Activated CD4-positive, alpha-beta T cell treated with anti-CD3 and anti-CD28 coated beads for 36 hours (primary cell): ENCODE measurements at places on chromosomes 7 and 10. TPM values are rescaled to one million over a fixed set of nuclear protein-coding genes. Genes with fewer than 3 reads are reported as not detected.
A peak's percentile ranks its signal among the peaks of the same experiment; 100 is the strongest.

- peak within 1 kb of the TSS; percentile 30 for H3K4me3 ChIP-seq
- H3K27me3 ChIP-seq = peaks cover 78% of the 10 kb centered on the region
- H3K27ac ChIP-seq = no peak within 1 kb of the TSS
- H3K36me3 ChIP-seq = no peaks in the 10 kb centered on the region
- peaks cover 26% of the 10 kb centered on the region for H3K4me1 ChIP-seq
These were observed at the start of gene HOXA2 for GRCh38 chr7:27102581-27103442. HOXA2 (minus strand) TSS chr7:27102683; CDS start chr7:27102500, 183 bp downstream.

DNA sequence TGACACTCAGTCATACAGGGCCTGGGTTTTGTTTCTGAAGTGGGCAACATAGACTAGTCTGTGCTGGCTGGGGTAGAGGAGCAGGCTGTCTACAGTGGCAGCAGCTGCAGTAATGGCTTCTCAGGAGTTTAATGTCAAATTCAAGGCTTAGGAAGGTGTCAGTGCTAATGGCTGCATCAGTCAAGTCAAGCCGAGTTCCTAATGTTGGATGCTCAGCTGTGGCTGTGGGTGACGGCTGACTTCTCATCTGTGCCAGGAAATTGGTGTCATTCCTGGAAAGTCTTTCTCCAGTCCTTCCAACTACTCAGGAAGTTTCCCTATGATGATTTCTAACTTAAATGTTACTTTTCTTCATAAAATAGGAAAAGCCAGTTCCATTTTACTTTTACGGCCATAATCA lies 468.1 kb upstream of the IGFBP3 start:
- H3K27me3 ChIP-seq = no peaks in the 10 kb centered on the region
- no peak overlapping the region for H3K4me3 ChIP-seq
- H3K27ac ChIP-seq = no peak overlapping the region
- no peaks in the 10 kb centered on the region for H3K4me1 ChIP-seq
- no peaks in the 10 kb centered on the region for H3K36me3 ChIP-seq
- no peak for DNase-seq

DNA sequence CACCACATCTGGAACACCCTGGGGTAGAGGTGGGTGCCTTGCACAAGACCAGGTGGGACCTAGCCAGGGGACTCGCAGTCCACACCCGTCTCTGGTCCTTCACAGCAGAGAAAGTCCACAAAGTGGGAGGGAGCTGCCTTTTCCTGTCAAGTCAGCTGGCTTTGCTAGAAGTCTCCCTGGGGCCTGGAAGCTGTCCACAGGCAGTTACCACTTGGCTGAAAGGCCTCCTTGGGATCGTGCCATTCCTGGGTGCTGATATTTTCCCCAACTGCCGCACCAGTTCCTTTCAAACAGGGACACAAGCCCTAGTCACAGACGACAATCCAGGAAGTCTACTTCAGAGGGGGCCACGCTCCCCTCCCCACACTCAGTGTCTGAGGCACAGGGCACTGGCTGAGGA lies 75.4 kb downstream of the AFAP1L2 start:
- H3K27me3 ChIP-seq = no peaks in the 10 kb centered on the region
- no peak overlapping the region for H3K27ac ChIP-seq
- DNase-seq = no peak
- no peaks in the 10 kb centered on the region for H3K4me1 ChIP-seq
- no peaks in the 10 kb centered on the region for H3K36me3 ChIP-seq

DNA sequence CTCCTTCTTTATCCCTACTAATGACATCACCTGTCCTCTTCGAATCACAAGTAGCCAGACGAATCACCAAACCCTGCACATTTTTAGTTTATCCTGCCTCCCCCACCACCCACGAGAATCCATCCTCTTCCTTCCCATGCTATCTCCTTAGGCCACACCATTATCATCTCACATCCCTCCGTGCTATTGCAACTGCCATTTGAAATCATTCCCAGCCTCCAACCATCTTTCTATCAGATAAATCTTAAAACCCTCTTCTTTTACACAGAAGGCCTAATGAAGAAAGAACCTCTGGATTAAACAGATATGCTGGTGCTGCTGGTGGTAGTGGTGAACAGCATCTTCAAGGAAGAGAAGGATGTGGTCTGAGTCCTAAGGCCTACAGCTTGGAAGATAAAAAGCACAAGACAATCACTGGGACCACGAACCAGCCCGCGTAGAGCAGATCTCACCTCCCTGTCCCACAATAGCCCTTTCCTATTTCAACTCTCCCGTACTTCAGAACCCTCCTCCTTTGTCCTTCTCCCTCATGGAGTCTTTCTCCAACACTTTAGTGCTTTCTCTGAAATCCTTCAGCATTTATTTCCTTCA lies 403.1 kb downstream of the SFMBT2 start:
- H3K4me1 ChIP-seq = no peaks in the 10 kb centered on the region
- no peaks in the 10 kb centered on the region for H3K36me3 ChIP-seq
- DNase-seq = no peak

DNA sequence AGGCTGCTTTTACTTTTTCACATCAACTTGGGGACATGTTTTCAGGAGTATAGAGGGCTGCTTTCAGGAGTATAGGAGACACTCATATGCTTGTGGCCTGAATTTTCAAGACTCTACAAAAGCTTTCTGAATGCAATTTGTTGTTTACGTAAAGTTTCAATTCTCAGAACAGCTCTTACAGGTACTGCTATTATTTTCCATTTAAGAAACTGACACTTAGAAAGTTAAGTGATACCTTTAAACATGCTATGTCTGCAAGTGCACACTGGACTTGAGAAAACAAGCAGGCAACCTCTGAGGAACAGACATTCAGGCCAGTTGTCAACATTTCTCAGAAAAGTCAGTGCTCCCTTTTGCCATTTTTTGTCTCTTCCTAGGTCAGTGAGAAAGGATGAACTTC lies 70.0 kb upstream of the PHYHIPL start:
- no peak for DNase-seq
- no peaks in the 10 kb centered on the region for H3K4me1 ChIP-seq
- H3K27me3 ChIP-seq = no peaks in the 10 kb centered on the region

GRCh38 chr7:95421000-95421846 lies 13.6 kb downstream of the PON2 start:
- no peaks in the 10 kb centered on the region for H3K27me3 ChIP-seq
- H3K27ac ChIP-seq = no peak overlapping the region
- H3K4me3 ChIP-seq = no peak overlapping the region
- H3K36me3 ChIP-seq = no peaks in the 10 kb centered on the region

The IRF5 gene
- 7.2 TPM for total RNA-seq

The PANK1 gene
- 3.2 TPM for total RNA-seq

The VPS26A gene
- total RNA-seq = 27.1 TPM
